ENCODE measurements at places on chromosomes 2 and 18. TPM values are rescaled to one million over a fixed set of nuclear protein-coding genes. Genes with fewer than 3 reads are reported as not detected.

DNA sequence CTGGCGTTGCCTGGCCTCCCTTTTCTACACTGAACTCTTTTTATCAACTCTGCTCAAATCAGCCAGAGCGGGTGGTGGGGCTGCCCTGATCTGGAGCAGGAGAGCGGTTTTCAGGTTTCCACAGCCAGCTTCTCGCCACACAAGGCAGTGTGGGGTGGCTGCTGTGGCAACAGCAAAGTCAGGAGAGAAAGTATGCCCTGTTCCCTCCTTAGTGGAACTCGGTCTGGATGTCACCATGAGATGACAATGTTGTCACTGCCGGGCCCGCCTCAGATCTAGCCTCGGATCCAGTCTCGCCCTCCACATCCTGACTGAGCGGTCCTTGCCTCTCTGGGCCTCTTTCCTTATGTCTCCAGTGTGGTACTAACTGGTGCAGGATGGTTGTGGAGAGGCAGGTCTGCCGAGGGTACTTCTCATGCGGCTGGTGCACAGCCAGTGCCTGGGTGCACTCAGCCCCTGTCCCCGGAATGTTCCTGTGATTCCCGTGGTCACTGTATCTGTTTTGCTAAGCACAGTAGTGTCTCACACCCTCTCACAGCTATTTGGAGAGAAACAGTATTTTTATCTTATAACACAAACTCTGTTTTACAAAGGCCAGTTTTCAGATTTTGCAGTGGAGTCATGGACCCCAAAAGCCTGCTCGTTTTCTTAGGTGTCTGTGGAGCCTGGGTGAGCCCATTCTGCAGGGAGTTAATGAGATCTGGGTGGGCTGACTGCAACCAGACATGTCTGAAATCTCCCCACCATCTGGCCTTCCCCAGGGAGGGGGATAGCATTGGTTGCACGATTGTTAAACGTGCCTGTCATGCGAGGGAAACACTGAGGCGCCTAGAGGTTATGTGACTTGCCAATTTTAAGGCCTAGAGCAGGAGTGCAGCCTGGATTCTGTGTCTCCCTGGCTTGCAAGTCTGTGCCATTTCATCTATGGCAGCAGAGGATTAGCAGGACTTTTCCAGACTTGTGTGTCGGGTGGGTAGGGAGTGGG lies 261.1 kb upstream of the AGAP1 start:
- no peak for DNase-seq
- H3K27ac ChIP-seq, result no peak overlapping the region
- H3K4me3 ChIP-seq, result no peak overlapping the region
- H3K27me3 ChIP-seq, result peaks cover 32% of the 10 kb centered on the region
- no peaks in the 10 kb centered on the region for H3K36me3 ChIP-seq

GRCh38 chr2:72803626-72804320 lies 22.1 kb downstream of the EXOC6B start:
- no peaks in the 10 kb centered on the region for H3K4me1 ChIP-seq
- no peak overlapping the region for H3K27ac ChIP-seq
- H3K36me3 ChIP-seq, result no peaks in the 10 kb centered on the region
- H3K27me3 ChIP-seq, result no peaks in the 10 kb centered on the region
- no peak overlapping the region for H3K4me3 ChIP-seq
- no peak for DNase-seq

DNA sequence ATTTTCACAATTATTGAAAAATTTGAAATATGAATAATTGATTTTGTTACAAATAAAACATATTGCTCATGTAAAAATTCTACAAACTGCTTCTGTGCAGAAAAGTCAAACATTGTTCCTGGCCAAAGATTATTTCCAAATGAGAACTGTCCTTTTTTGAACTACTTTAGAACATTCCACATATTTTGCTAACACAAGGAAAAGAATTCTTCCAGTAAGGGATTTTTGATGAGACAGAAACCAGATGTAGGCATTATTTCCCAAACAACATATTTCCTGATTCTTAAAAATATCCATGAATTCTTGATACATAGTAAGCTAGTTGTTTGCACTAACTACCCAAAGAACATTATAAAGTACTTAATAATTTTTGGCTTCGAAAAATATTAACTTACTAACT lies 715.2 kb downstream of the CCDC85A start:
- H3K4me3 ChIP-seq, result no peak overlapping the region
- H3K36me3 ChIP-seq, result no peaks in the 10 kb centered on the region
- no peak for DNase-seq
- no peak overlapping the region for H3K27ac ChIP-seq
- no peaks in the 10 kb centered on the region for H3K27me3 ChIP-seq

GRCh38 chr2:28390746-28391563 lies 1.7 kb upstream of the FOSL2 start:
- peak overlapping the region; percentile 77 for H3K27ac ChIP-seq
- H3K27me3 ChIP-seq, result no peaks in the 10 kb centered on the region
- peak; percentile 90 for DNase-seq
- peaks cover 15% of the 10 kb centered on the region for H3K4me1 ChIP-seq
- peaks cover 9% of the 10 kb centered on the region for H3K36me3 ChIP-seq

Gene TTC27
- total RNA-seq, result 33.3 TPM

Gene BCL2
- 0.54 TPM for total RNA-seq

Gene IL1RL2
- 0.28 TPM for total RNA-seq

Measured in IMR-90 (cell line).